ENCODE measurements at places on chromosomes 2 and 18.

GRCh38 chr2:173963323-173963816 lies 1.8 kb downstream of the SP3 start:
- peak; percentile 83 for DNase-seq

DNA sequence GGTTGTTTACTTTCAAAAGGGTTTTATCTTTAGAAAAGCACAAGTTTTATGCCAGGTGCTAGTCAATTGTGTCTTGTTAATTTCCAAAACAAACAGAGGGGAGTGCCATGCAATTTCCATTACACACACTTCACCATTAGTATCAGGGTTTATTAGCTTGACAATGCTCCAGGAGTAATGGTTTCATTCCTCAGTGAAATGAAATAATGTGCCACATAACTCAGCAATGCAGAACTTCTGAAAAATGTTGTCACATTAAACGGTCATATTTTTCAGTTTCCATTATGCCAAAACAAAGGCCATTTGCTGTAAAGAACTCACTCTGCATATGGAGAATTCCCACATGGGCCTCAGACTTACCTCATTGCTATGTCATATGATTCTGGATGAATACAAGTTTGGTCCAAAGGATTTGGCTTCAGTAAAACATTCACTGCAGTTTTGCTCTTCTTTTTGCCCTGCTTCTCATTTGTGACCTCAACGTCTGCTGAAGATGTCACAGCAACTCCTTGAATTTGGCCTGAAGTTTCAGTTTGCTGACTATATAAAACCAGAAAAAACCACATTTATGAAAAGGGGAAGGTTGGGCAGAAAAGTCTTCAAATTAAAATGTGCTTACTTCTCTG lies 198.2 kb downstream of the SRBD1 start:
- DNase-seq = no peak

- DNase-seq = no peak
Measured at GRCh38 chr2:21646345-21646744, 522.6 kb downstream of the TDRD15 start.

- DNase-seq = no peak
Measured at GRCh38 chr18:7256618-7257425, 25.9 kb downstream of the LRRC30 start.

- no peak for DNase-seq
Measured at GRCh38 chr2:175904035-175904434, 98.0 kb downstream of the LNPK start.

- DNase-seq = no peak
Measured at GRCh38 chr2:217928324-217929181, 74.2 kb downstream of the TNS1 start.

DNA sequence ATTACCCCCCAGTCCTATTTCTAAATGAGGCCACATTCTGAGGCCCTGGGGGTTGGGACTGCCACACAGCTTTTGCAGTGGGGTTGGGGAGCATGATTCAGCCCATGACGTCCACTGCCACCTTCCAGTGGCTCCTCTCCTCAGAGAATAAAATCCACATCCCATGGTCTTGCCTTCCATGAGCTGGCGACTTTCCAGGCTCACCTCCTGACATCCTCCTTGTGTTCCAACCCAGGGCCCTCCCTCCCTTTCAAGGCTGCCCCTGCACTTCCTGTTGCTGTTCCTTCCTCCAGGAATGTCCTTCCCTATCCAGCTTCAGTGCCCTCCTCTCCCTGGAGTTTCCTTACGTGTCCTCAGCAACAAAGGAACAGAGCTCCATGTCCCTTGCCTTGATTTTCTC lies 187.3 kb upstream of the ID2 start:
- no peak for DNase-seq

GRCh38 chr18:26911840-26912239 lies 46.3 kb upstream of the AQP4 start:
- DNase-seq = no peak

DNA sequence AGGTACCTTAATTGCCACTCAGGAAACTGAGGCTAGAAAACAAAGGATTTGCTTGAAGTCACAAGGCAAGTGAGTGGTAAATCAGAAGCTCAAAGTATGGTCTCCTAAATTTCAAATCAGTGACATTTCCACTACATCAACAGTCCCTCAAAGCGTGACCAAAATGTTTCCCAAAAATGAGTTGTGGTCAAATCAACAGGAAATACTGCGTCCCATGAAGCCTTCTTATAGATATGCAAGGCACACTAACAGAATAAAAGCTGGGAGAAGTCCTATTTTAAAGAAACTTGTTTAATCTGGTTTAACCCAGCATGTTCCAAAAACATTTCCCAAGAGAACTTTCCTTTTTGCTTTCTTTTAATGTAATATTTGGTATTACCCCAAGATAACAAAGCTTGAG lies 249.4 kb downstream of the EXOC6B start:
- peak; percentile 27 for DNase-seq

DNA sequence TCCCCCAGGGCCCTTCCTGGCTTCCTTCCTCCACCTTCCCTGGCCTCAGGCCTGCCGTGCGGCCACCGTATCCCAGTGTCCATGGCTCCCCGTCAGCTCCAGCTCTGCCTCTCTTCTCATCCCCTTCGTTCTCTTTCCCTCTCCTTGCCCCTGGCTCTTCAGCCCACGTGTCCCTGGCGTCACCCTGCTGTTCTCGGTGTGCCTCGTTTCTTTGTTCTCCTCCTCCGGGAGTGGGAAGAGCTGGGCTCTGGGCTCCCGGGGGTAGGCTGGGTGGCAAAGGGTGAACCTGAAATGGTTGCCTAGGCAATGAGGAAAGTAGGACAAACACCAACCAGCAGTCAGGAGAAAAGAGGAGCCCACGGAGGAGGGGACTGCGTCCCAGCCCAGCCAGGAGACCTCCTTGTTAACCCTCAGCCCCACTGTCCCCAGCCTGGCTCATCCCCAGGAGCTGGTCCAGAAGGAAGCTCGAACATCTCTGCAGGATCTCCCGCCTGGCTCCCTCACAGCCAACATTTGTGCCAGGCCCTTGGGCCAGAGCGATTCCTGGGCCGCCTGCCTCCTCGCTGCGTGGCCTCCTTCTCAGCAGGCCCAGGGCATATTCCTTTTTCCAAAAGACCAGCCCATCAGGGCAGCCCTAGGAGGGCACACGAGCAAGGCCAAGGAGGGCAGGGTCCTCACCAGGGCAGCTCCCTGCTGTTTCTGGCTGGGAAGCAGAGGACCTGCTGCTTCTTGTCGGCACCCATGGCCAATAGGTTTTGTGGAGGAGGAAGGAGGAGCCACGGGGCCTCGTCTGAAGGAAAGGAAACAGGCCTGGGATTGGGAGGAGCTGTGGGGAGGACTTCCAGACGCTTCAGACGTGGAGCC lies 30.9 kb upstream of the DNMT3A start:
- DNase-seq = no peak

DNA sequence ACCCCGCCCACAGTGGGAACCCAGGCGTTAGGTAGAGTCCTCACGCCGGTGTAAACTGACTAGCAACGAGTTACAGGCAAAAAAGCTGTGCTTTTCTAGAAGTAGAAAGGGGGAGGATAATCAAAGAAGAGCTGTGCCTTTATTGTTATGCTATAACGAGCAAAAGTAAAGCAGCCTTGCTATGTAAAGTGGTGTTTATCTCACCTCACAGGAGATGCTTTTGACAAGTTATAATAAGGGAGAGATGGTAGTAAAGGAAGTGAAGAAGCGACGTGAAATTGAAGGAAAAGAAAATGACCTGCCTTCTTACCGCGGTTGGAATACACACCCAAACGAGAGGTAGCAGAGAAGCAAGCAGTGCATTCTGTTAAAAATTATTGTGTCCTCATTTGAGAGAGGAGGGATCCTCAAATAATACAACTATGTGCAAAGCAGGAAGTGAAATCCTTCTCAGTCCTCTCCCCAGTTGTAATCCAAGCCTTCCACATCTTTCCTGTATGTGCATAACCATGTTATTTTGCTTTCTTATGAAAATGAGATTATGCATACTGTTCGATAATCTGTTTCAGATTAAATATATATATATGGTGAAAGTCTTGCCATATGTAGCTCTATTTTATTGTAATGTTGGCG lies 962 bp downstream of the TANK start:
- no peak for DNase-seq

GRCh38 chr2:29035016-29035745 lies 39.1 kb downstream of the PCARE start:
- DNase-seq = no peak

DNA sequence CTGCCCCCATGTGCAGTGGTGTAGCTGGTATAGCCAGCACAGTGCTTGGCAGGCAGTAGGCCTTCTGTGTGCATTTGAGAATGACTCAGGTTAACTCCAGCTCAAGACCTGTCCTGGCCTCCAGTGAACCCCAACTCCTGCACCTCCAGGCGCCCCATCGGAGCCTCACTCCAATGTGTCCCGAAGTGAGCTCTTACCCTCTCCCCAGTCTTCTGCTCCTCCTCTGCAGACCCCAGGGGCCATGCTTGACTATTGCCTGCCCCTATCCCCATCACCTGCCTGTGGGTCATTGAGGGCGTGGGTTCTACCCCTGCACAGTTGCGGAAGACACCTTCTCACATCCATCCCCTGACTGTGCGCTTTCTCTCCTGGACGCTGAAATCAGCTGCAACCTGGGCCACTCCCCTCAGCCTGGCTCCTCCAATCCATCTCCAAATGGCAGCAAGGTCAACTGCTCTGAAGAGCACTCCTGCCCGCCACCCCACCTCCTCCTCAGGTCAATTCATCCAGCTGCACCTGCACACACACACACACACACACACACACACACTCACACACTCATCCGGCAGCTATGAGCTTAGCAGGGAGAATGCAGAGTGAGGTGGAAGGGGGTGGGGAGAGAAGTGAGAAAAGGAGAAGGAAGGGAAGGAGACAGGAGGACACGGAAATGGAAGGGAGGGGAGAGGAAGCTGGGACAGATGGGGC lies 130.3 kb upstream of the GLI2 start:
- no peak for DNase-seq

Measured in iris pigment epithelial cell (primary cell).